ENCODE measurements at places on chromosomes 3 and 15.

DNA sequence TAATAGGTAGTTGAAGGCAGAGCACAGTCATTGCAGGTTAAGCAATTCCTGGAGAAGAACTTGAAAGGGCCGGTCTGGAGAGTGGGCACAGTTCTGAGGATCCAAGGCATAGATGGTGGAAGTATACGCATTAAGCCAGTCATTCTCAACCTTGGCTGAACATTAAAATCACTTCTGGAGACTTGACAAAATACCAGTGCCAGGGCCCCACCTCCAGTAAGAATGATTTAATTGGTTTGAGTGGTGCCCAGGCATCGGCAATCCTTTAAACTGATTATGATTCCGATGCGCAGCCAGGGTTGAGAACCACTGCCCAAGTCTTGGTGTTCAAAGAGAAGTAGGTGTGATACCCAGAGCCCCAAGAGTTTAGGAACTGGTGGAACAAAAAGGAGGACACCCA is 6.9 kb upstream of the HOMER2 start:
- no peak overlapping the region for H3K27ac ChIP-seq
- H3K36me3 ChIP-seq: no peaks in the 10 kb centered on the region
- H3K27me3 ChIP-seq: no peaks in the 10 kb centered on the region
- no peak for DNase-seq
- no peak overlapping the region for H3K4me3 ChIP-seq
- peaks cover 2% of the 10 kb centered on the region for H3K4me1 ChIP-seq

DNA sequence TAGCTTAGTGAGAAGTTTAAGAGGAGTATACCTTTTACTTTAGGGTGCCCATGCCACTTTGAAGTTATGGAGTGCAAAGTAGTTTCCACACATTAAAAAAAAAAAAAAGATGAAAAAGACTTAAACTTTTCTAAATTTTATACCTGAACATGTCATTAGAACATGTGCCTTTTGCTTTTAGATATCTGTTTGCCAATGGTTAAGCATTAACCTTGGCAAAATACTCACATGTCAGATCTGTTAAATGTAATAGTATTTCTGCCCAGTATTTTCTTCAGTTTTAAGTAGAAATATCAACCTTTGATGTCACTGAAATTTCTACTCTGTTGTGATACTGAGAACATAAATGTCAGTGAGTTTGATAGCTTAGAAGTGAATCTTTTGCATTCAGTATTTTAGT is 12.2 kb downstream of the ZFAND6 start:
- H3K4me1 ChIP-seq: peaks cover 50% of the 10 kb centered on the region
- H3K4me3 ChIP-seq: peak overlapping the region; percentile 37
- no peaks in the 10 kb centered on the region for H3K36me3 ChIP-seq
- H3K27me3 ChIP-seq: no peaks in the 10 kb centered on the region
- DNase-seq: no peak
- H3K27ac ChIP-seq: no peak overlapping the region

DNA sequence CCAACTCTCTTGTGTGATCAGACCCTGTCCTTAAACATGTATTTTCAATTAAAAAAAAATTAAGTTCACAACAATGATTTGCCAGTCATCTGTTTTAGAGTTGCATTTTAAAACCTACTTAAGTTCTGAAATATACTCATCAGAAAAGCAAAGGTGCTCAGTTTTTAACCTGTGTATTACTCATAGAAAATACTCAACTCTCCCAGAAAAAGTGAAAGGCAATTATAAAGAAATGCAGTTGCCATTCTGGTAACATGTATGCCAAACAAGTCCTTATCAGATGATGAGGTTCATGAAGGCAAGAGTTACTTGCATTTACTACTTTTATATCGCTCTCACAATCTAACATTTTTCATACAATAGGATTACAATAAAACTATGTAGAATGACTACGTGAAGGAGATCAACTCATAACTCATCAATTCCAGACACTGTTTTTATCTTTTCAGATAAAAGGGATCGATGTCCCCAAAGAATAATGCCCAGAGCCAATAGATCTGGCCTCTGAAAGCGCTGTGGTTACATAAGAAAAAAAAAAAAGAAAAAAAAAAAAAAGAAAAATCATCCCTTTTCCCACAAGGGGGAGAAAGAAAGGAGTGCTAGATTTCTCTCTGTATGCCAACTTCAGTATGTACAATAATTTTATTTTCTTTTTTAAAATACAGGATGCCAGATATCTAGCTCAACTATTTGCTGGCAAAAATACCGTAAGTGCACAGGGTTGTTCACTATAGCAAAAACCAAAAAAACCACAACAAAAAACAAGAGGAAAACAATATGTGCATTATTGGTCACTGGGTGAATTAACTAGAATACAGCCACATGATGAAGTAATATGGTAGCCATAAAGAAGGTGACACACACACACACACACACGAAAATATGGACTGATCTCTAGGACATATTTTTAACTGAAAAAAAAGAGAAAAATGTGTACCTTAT is 137.4 kb downstream of the NR1I2 start:
- H3K4me1 ChIP-seq: peaks cover 6% of the 10 kb centered on the region
- no peak overlapping the region for H3K4me3 ChIP-seq
- H3K27me3 ChIP-seq: no peaks in the 10 kb centered on the region

DNA sequence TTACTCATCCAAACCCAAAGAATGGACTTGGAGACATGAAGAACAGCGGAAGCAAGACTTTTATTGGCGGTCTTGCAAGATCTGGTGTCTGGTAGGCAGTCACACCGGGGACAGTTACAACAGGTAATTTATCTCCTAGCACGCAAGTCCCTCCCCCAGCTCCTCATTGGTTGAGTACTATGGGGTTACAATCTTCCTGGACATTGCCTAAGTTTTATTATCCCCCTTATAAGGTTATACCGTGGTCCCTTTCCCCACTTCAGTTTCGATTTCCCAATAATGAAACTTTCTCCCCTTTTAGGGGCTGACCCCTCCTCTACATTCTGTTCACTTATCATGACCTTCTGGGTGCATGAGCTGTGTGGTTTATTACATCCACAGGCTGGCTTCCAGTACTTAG is 18.7 kb downstream of the ARL8B start:
- no peaks in the 10 kb centered on the region for H3K27me3 ChIP-seq
- H3K4me1 ChIP-seq: peaks cover 11% of the 10 kb centered on the region
- H3K36me3 ChIP-seq: peaks cover 41% of the 10 kb centered on the region
- H3K27ac ChIP-seq: no peak overlapping the region
- no peak overlapping the region for H3K4me3 ChIP-seq
- DNase-seq: no peak

GRCh38 chr3:185561958-185562357 is 9.6 kb upstream of the LIPH start:
- H3K27me3 ChIP-seq: peaks cover 7% of the 10 kb centered on the region
- no peak overlapping the region for H3K4me3 ChIP-seq
- DNase-seq: no peak
- H3K27ac ChIP-seq: no peak overlapping the region
- peaks cover 13% of the 10 kb centered on the region for H3K4me1 ChIP-seq
- no peaks in the 10 kb centered on the region for H3K36me3 ChIP-seq

GRCh38 chr3:52237657-52238172 is 1.2 kb downstream of the TWF2 start:
- no peak for DNase-seq
- peaks cover 5% of the 10 kb centered on the region for H3K27me3 ChIP-seq
- peak overlapping the region; percentile 95 for H3K4me3 ChIP-seq
- no peak overlapping the region for H3K27ac ChIP-seq

- no peak for DNase-seq
- H3K27ac ChIP-seq: no peak overlapping the region
- H3K27me3 ChIP-seq: no peaks in the 10 kb centered on the region
- H3K36me3 ChIP-seq: peaks cover 8% of the 10 kb centered on the region
Observed at GRCh38 chr3:152323834-152324233, 55.1 kb downstream of the MBNL1 start.

GRCh38 chr15:65101411-65101890 is 13.5 kb downstream of the UBAP1L start:
- peaks cover 8% of the 10 kb centered on the region for H3K27me3 ChIP-seq
- peak; percentile 65 for DNase-seq
- H3K36me3 ChIP-seq: peaks cover 14% of the 10 kb centered on the region
- peaks cover 2% of the 10 kb centered on the region for H3K4me1 ChIP-seq
- peak overlapping the region; percentile 62 for H3K27ac ChIP-seq

GRCh38 chr3:119731560-119732343 is 28.9 kb downstream of the CFAP91 start:
- no peak overlapping the region for H3K27ac ChIP-seq
- no peak overlapping the region for H3K4me3 ChIP-seq
- no peaks in the 10 kb centered on the region for H3K27me3 ChIP-seq
- H3K36me3 ChIP-seq: peaks cover 19% of the 10 kb centered on the region

DNA sequence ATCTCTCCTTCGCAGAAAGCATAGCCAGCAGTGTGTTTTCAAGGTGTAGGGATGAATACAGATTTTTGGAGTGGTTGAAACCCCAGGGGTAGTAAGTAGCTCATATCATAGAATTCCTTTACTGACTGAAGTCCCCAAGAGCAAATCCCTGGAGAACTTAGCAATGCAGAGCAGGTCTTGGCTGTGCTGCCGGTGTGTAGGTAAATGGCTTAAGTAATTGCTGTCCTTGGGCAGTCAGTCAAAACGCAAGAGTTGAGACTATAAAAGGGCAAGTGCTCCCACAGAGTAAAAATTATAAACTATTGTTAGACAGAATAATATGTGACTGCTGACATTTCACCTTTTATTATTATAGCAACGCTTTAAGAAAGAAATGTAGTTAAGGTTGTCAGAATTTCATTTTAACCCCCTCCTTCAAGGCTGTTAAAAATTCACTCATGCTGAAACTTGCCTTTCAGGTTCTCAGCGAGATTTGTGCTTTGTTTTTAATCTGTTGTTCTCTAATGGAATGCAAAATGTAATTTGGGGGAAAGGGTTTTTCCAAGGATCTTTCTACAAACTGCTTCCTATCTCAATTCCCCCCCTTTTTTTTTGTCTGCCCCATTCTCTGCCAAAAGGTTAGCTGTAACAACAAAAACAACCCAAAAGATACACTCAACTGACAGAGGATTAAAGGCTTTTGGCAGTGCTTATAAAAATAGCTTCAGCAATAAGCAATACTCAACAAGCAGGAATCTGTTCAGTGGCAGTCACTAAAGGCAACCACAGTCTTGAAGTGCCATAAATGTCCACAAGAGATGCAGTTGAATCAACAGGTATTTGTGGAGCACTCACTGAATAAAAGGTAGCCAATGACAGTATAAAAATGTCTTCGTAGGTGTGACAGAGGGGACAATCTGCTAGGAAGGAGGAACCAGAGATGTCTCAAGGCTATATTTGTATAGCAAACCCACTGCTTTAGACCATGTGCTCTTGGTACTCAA is 105.3 kb downstream of the THRB start:
- peak overlapping the region; percentile 53 for H3K27ac ChIP-seq
- no peak overlapping the region for H3K4me3 ChIP-seq
- H3K27me3 ChIP-seq: peaks cover 17% of the 10 kb centered on the region
- no peaks in the 10 kb centered on the region for H3K36me3 ChIP-seq

DNA sequence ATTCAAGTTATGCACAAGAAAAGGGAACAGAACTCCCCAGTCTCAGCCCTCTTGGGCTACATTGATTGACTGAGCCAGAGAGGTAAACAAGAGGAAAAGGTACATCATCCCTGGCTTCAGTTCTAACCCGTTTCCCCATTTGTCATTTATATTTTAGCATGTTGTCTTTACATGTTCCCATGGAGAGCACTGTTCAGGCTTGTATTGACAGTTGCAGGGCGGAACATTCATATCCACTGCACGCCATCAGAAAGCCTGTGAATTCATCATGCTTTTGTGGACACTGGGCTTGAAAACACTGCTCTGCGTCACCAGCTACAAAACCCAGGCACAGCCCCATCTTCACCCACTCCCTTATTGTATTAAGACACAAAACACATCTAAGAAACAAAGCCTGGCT is 240.9 kb upstream of the EIF1B start:
- no peak for DNase-seq
- no peaks in the 10 kb centered on the region for H3K36me3 ChIP-seq
- H3K4me3 ChIP-seq: no peak overlapping the region

- no peaks in the 10 kb centered on the region for H3K36me3 ChIP-seq
- H3K27me3 ChIP-seq: no peaks in the 10 kb centered on the region
- no peak for DNase-seq
- no peak overlapping the region for H3K4me3 ChIP-seq
Observed at GRCh38 chr3:61439122-61439458, 122.3 kb upstream of the PTPRG start.

- H3K27me3 ChIP-seq: no peaks in the 10 kb centered on the region
- peaks cover 13% of the 10 kb centered on the region for H3K36me3 ChIP-seq
- H3K4me3 ChIP-seq: no peak overlapping the region
- peak overlapping the region; percentile 12 for H3K27ac ChIP-seq
Observed at GRCh38 chr15:56176996-56177395, 66.7 kb downstream of the RFX7 start.

GRCh38 chr3:184889312-184889904 is 77.4 kb downstream of the VPS8 start:
- H3K4me1 ChIP-seq: peaks cover 10% of the 10 kb centered on the region
- peak overlapping the region; percentile 17 for H3K27ac ChIP-seq
- no peak for DNase-seq

- no peak overlapping the region for H3K4me3 ChIP-seq
- H3K4me1 ChIP-seq: peaks cover 5% of the 10 kb centered on the region
- H3K27ac ChIP-seq: no peak overlapping the region
- no peak for DNase-seq
- H3K27me3 ChIP-seq: no peaks in the 10 kb centered on the region
Observed at GRCh38 chr3:79184251-79184650, 583.5 kb downstream of the ROBO1 start.

- H3K36me3 ChIP-seq: no peaks in the 10 kb centered on the region
- no peak for DNase-seq
- no peak overlapping the region for H3K27ac ChIP-seq
- H3K4me1 ChIP-seq: no peaks in the 10 kb centered on the region
- H3K27me3 ChIP-seq: no peaks in the 10 kb centered on the region
- H3K4me3 ChIP-seq: no peak overlapping the region
Observed at GRCh38 chr3:67774676-67775075, 120.3 kb upstream of the SUCLG2 start.

DNA sequence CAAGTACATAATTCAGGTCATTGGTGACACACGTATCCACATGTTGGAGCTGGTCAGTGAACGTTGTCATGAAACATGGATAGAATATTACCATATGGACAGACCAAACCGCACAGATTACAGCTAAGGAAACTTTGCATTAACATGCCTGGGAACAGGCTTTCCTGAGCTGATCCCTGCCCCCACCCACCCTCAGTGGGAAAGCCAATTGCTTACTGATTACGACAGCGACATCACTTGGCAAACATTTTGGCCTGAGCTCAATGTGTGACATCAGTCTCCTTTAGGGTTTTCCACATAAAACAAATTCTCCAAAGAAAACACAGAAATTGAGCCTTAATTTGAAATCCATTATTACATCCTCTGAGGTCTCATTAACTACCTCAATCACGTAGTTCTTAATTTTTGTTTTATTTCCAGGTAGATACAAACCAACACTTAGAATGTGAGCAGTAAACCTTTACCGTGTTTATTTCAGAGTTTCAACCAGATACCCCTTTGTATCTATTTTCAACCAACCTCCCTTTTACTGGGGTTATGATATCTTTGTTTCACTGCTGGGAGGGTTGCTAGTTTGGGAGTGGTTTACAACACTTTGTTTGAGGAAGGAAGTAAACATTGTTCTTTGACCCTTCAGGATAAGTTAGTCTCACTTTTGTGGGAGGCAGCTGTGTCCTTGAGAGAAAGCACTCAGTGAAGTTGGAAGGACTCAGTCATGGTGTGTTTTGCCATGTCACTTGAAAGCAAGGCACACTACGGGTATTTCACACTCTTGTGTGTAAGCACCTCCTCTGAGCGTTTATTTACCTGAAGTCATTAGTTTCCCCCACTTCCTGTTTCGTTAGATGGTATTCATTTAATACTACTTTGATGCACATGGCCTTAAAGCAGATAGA is 103.1 kb downstream of the CMSS1 start:
- peak overlapping the region; percentile 25 for H3K4me3 ChIP-seq
- no peak for DNase-seq
- H3K27me3 ChIP-seq: no peaks in the 10 kb centered on the region
- peaks cover 7% of the 10 kb centered on the region for H3K36me3 ChIP-seq
- H3K27ac ChIP-seq: peak overlapping the region; percentile 97
